ENCODE measurements at places on chromosomes 3 and 15. TPM values are rescaled to one million over a fixed set of nuclear protein-coding genes. Genes with fewer than 3 reads are reported as not detected.

The CX3CR1 gene
- 0.07 TPM for total RNA-seq

- no peak for DNase-seq
These were observed 17.8 kb downstream of the UQCC5 start for GRCh38 chr3:52554026-52554755.

GRCh38 chr3:107217172-107217571 lies 160.1 kb upstream of the CCDC54 start:
- DNase-seq: no peak

GRCh38 chr3:23932571-23932970 lies 12.5 kb upstream of the NR1D2 start:
- no peak for DNase-seq

Measured in activated CD4-positive, alpha-beta memory T cell treated with anti-CD3 and anti-CD28 coated beads for 36 hours (primary cell).